ENCODE measurements at places on chromosomes 3 and 15.

- no peak for DNase-seq
These were observed 32.9 kb downstream of the PLCH1 start for GRCh38 chr3:155712008-155712407.

DNA sequence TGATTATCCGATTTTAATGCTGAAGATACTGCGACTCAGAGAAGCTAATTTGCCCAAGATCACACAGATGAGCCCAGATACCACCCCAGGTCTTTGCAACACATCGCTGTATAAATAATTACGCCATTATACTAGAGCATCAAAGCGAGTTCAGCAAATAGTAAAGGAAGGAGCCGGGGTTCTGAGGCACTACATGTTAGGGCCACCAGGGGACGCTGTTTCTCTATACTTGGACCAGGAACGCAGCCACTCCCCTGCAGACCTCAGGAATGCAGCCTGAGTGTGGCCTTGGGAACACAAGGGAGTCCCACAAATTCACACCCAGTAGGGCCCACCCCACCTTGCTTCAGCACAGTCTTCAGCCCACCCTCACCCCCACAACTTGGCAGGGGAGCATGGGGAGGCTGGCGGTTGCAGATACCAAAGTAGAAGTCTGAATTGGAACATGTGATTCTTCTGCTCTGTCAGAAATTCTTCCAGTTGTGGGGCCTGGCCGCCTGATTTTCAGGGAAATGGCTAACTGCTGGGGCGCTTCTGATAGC lies 57.8 kb upstream of the RYK start:
- DNase-seq, result peak; percentile 81

- no peak for DNase-seq
These were observed 374.5 kb downstream of the IL20RB start for GRCh38 chr3:137332297-137332696.

DNA sequence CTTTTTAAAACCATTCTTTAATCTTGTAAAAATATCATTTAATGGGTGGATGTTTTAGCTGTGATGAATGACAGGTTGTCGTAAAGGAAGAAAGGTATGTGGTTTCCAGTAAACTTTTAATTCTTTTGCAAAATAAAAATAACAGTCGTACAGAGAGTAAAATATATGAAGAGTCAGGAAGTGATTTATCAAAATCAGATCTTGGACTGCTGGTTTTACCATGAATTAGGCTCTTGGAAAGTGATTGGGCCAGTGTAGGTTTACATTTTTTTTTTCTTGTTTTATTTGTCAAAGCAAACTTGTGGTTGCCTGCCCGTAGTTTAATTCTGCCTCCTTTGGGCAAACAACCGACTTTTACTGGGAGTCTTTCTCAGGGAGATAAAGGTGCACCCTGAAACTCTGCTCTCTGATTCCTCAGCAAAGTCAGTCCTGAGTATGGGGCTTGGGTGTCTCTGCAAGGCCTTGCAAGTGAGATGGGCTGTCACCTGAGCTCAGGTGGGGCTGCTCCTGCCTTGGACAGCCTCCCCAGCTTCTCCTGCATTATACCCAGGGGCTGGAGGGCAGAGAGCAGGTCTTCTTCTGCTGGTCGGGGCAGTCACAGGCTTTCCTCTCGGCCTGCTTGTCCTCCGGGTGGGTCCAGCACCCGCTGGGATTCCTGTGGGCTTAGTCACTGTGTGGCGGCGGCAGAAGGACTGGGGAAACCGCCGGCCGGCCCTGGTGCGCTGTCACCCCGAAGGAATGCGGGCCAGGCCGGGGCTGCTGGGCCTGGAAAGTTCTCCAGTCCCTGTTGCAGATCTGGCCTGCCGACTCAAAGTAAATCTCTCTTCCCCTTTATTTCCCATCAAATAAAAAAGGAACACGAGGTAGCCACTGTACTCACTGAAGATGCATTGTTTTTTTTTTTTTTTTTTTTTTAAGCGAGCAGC lies 79.0 kb downstream of the IGF1R start:
- peak; percentile 95 for DNase-seq

GRCh38 chr3:124149081-124149480 lies 157.2 kb upstream of the ROPN1 start:
- no peak for DNase-seq

DNA sequence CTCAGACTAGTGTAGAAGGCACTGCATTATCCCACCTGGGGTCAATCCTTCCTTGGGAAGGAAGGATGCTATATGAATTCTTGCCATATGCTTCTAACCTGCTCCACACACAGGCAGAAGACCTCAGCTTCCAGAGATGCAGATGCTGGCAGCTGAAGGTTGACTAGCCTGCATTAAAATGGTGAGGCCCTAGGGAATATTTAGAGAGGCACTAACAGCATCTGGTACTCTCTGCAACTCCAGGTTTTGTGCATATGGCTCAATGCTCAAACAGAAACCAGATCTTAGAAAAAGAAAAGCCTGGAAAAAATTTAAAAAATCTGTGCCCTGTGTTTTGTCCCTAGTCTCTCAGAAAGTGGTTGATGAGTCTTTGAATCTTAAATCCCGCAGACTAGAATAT lies 56.0 kb upstream of the MYRIP start:
- DNase-seq, result no peak

DNA sequence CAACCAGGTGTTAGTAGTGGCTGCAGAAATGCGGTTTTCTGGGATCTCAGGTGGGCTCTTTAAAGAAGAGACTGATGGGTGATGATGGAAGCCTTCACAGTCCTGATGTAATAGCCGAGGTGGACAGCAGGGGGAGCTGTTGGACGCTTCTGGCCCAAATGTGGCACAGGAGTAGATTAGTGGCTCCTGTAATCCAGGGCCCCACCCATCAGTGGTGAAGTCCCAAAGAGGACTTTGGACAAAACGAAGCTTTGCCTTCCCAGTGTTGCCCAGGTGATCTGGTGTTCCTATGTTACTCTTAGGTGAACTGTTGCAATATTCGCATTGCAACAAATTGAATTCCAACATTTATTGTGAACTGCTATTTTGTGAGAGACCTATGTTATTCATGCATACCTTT lies 31.8 kb upstream of the MYZAP start:
- DNase-seq, result peak; percentile 96

DNA sequence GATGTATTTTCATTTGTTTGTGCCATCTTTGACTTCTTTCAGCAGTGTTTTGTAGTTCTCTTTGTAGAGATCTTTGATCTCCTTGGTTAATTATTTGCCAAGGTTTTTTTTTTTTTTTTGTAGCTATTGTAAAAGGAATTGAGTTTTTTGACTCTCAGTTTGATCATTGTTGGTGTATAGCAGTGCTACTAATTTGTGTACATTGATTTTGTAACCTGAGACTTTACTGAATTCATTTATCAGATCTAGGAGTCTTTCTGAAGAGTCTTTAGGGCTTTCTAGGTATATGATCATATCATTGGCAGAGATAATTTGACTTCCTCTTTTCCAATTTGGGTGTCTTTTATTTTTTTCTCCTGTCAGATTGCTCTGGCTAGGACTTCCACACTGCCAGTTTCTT lies 42.2 kb upstream of the POMGNT2 start:
- DNase-seq, result no peak

DNA sequence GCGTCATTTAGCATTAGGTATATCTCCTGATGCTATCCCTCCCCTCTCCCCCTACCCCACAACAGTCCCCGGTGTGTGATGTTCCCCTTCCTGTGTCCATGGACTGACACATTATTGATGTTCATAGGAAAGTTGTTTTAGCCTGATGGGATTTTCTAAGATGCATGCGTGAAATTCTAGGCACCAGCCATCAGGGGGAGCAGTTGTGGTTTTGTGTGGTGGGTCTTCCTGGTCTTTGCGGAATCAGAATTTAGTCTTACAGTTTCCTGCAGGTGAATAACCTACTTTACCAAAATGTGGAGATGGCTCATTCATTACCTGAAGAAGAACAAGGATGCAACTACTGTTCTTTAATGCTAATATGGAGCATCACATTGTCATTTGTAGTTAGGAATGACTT lies 455.0 kb upstream of the THBS1 start:
- no peak for DNase-seq

DNA sequence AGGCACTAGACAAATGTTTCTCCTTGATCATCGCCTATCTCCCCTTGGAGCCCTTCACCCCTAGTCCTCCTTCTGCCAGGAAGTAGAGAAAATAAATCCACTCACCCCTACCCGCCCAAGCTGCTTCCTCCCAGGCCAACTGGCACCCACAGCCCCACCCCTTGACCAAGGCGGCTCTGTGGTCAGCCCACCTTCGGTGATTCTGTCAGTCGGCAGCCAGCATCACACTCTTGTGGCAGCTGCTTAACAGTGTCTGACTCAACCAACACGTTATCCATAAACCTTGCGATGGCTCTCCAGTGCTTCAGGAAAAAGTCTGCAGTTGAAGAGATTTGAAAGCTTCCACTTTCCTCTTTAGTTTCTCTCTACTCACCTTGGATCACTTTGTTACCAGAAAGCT lies 7.6 kb downstream of the SHF start:
- no peak for DNase-seq

GRCh38 chr3:59245859-59246501 lies 196.2 kb upstream of the CFAP20DC start:
- DNase-seq, result no peak

DNA sequence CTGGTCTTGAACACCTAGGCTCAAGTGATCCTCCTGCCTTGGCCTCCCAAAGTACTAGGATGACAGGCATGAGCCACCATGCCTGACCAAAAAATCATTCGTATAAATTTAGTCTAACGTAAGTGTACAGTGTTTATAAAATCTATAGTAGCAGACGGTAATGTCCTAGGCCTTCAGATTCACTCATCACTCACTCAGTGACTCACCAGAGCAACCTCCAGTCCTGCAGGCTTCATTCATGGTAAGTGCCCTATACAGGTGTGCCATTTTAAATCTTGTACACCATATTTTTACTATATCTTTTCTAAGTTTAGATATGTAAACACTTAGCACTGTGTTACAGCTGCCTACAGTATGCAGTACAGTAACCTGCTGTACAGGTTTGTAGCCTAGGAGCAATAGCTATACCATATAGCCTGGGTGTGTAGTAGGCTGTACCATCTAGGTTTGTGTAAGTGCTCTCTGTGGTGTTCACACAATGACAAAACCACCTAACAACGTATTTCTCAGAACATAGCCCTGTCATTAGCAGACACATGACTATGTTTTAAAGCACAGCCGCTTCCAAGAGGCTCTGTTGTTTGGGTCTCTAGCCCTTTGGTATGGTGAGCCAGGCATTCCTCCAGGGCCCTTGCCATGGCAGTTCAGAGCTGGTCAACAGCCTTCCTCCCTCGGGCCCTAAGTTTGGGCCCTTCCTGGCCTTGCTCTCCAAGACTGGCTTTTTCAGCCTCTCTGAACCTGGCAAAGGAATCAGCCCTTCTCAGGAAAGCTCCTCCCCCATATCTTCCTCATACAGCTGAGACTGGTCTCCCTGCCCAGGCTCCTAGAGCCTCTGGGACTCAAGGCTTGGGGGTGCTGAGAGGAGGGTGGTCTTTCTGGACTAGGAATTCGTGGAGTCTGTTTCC lies 1.9 kb upstream of the CCDC9B start:
- DNase-seq, result no peak

GRCh38 chr3:184716622-184717398 lies 4.9 kb upstream of the MAGEF1 start:
- peak; percentile 26 for DNase-seq

DNA sequence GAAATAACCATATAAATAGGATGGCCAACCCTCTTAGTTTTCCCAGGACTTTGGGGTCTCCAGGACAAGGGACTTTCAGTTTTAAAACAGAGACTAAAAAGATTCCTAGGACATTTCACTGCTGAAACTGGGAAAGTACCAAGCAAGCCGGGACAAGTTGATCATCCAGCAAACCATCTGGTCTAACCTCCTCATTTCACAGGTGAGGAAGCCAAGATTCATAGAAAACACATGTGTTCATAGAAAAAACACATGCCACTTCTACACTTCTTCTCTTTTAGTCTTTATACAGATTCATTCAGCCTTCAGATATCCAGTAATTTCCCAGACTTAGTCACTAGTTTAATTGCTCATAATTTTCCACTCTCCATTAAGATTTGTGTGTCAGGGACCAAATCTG lies 165.6 kb upstream of the CCDC54 start:
- DNase-seq, result no peak

- no peak for DNase-seq
These were observed 94.8 kb downstream of the ATP8B4 start for GRCh38 chr15:50024281-50024680.

DNA sequence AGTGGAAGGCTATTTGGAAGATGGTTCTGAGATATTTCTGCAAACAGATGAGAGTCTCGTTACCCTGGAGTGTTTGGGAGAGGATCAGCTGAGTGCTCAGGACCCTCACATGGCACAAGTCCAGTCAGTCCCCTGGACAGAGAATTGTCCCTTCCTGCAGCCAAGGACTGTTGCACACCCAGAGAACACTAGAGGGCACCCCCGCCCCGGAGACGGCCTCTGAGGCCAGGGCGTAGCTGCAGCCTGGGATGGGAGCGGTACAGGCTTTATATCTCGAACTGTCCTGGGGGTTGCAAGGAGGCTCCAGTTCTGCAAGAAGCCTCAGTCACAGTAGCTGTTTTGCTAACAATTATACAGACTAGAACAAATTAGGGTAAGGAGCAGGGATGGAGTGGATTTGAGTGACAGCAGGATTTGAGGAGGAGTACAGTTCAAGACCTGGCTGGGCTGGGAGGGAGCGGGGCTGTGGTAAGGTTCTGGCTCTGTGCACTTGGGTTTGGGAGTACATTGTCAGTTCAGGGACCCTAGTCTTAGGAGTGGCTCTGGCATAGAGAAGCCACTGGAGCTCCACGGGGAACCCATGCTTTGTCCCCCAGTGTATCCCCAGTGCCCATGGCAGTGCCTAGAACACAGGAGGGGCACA lies 67.6 kb upstream of the HACD2 start:
- DNase-seq, result peak; percentile 67

DNA sequence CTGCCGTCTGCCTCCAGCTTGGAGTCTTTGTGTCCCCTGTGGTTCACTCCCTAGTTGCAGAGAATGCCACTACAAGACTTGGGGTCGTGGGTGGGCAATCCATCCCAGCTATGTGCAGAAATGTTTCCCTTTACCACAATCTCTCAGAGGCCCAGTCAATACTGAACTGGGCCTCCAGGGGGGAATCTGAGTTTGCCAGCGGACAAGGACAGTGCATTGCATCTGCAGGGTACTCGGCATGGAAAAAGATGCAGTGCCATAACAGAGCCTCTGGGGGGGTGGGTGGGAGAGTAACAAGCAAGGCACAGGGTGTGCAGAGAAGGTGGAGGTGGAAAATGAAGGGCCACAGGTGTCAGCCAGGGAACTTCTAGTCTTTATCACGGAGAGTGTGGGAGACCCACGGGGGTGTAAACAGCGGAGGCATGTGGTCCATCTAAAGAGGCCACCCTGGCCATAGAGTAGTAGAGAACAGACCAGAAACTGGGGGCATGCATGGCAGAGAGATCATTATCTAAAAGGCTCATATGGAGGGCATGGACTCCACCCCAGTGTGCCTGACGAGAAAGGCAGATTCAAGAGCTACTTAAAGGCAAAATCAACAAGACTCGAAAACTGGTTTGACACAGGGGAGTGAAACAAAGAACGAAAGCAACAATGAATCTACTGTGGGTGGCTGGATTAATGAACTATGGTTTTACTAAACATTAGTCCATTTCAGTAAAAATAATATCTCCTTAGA lies 182.4 kb downstream of the ANXA2 start:
- no peak for DNase-seq

GRCh38 chr3:114867359-114867758 lies 279.7 kb downstream of the ZBTB20 start:
- no peak for DNase-seq
